B cell (primary cell): ENCODE measurements at places on chromosomes 7 and 10. TPM values are rescaled to one million over a fixed set of nuclear protein-coding genes. Genes with fewer than 3 reads are reported as not detected.

DNA sequence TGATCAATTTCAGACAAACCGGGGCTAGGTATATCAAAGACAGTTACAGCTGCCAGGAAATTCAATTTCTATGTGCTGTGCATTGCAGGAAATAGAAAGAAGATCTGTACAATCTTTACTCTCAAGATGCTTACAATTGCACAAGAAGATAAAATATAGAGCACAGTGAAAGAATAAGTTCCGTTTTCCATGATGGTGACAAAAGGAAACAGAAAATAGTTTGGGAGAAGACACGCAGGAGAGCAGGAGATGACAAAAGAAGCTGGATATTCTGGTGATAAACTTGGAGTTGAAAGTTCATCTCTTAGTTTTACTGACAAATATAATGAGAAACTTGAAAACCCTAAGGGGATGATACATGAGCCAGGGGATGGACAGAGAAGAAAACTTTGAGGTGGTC lies 646.0 kb downstream of the PARD3 start:
- DNase-seq = no peak

CLCN1 gene
- total RNA-seq = not detected in 2 replicates

- DNase-seq = peak; percentile 80
Measured at GRCh38 chr10:104337521-104337984, 712 bp downstream of the ITPRIP start.

SLC39A12 gene
- total RNA-seq = not detected in 2 replicates

- no peak for DNase-seq
Measured at GRCh38 chr7:87919875-87920274, 14.2 kb upstream of the ADAM22 start.
